Chondrocyte (in vitro differentiated cells): ENCODE measurements at places on chromosomes 6 and 20. TPM values are rescaled to one million over a fixed set of nuclear protein-coding genes. Genes with fewer than 3 reads are reported as not detected.

Gene TNFRSF21
- 4.3 to 23.1 TPM (median 20.2 TPM) in 3 replicates for total RNA-seq

Gene DEFB129
- not detected in 3 replicates for total RNA-seq

Gene TINAG
- not detected in 3 replicates for total RNA-seq

- H3K27ac ChIP-seq = no peak overlapping the region
- H3K4me1 ChIP-seq = peaks cover 8% of the 10 kb centered on the region
- no peaks in the 10 kb centered on the region for H3K36me3 ChIP-seq
Measured at GRCh38 chr6:13908955-13909381, 15.8 kb upstream of the RNF182 start.

DNA sequence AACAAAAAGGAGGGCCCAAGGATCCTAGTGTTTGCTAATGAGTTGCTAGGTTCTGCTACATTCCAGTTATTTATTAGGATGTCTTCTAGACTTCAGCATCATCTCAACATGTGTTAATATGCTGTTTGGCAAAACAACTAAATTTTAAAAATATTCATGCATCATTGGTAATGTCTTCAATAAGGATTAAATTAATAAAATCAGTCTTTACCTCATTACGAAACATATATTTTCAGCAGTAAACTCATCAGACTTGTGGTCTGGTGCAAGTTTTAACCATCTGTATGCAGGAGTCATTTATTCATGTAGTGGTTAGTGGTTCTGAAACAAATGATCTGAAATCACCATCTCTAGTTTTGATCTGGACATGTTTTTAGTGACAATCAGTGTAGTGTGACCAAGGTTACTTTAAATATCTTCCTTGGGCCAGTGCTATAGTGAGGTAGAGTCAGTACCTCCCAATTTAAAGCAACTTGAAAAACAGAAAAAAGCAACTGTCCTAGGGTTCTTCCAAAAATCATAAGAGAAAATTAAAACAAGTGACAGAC is 85.0 kb upstream of the KCNK16 start:
- no peaks in the 10 kb centered on the region for H3K27me3 ChIP-seq
- H3K27ac ChIP-seq = no peak overlapping the region
- no peak for DNase-seq
- H3K36me3 ChIP-seq = no peaks in the 10 kb centered on the region
- H3K4me3 ChIP-seq = no peak overlapping the region
- H3K4me1 ChIP-seq = no peaks in the 10 kb centered on the region

GRCh38 chr20:371755-372542 is 8.6 kb upstream of the TRIB3 start:
- H3K4me3 ChIP-seq = no peak overlapping the region
- peaks cover 41% of the 10 kb centered on the region for H3K4me1 ChIP-seq
- no peaks in the 10 kb centered on the region for H3K27me3 ChIP-seq
- peak overlapping the region; percentile 96 for H3K27ac ChIP-seq

DNA sequence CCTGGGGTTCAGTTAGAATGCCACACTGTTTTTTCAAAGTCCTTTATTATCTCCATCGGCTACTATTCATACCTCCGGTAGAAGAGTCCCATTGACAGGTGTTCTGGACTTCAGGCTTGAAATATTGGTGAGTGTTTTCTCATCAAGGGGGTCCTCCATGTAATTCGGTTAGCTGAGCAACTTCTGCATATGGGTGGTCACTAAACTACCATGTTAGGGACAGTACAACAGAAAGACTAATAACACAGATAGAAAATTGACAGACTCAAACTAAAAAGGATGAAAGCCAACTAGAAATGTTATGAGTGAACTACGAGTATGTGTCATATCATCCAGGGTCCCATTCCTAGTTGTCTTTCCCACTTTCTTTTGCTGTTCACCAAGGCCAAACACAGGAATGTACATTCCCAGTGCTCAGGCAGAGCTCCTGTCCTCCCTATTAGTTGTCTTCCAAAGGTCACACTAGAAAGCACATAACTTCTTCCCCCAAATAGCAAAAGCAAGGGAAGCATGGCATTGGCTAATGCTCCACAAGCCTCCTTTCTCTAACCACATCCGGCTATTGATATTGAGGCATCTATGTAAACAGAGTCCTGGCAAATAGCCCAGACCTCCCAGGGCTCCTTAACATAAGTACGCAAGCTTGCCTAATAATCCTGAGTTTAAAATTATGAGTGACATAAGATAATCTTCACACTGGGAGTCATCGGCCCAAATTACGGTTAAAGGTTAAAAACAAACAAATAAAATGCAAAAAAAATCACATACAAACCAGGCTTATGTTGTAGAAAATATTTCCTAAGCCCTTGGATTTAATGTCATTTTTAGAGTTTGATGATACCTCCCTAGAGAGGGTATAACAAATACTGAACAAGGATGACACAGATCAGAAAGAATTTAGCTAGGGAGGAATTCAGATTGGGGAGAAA is 13.2 kb downstream of the CCN2 start:
- no peaks in the 10 kb centered on the region for H3K27me3 ChIP-seq
- peaks cover 23% of the 10 kb centered on the region for H3K4me1 ChIP-seq
- H3K27ac ChIP-seq = peak overlapping the region; percentile 83
